ENCODE measurements at places on chromosomes 3 and 15.
A peak's percentile ranks its signal among the peaks of the same experiment; 100 is the strongest.

DNA sequence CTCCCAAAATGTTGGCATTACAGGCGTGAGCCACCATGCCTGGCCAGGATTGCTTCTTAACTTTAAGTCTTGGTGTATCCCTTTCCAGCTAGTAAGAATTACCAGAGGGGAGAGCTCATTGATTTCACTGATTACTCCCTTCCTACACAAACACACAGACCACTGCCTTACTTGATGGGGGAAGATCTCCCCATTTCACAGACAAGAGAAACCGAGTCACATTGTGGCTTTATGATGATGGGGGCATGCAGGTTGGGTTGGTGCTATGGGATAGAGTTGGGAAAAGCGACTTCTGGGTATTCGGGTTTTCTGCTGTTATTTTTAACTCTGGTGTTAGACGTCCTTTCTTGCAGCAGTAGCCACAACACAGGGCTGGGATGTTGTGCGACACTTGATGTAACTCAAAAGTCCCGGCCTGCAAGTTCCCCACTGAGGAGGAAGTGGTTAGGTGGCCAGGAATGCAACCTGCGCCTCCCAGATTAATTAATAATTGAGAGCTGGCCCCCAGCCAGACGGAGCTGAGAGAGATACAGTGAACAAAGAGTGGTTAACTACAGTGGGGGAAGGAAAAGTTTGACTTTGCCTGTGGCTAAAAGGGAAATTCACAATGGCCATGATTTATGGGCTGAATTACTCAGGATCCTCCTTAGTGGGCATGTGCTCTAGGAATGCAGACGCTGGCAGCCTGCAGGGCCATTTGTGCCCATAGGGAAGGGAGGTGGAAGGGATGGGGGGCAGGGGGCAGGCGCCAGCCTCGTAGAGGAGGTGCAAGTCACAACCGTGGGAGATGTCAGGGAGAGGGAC is 63.6 kb downstream of the SMAD6 start:
- peak; percentile 58 for DNase-seq

- DNase-seq = peak; percentile 49
Observed at GRCh38 chr15:76904461-76905012, 603 bp downstream of the SCAPER start.

DNA sequence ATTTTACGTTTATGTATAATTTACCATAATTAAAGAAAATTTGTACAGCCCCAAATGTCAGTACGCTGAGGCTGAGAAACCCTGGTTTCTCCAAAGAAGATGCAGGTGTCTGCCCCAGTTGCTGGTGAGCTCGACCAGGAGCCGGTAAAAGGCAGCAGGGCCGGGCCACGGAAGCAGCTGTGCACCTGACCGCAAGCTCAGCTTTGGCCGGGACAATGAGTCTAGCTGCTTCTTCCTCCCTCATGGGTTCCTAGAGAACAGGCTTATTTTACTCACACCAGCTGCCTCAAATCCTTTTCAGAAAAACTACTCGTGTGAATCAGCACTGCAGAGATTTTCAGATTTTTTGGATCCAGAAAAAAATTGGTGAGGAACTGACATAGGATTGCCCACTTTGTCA is 18.0 kb upstream of the ZXDC start:
- no peak for DNase-seq

GRCh38 chr3:31543375-31543774 is 10.7 kb downstream of the STT3B start:
- DNase-seq = no peak

GRCh38 chr3:193837347-193837827 is 244.4 kb downstream of the OPA1 start:
- peak; percentile 92 for DNase-seq

DNA sequence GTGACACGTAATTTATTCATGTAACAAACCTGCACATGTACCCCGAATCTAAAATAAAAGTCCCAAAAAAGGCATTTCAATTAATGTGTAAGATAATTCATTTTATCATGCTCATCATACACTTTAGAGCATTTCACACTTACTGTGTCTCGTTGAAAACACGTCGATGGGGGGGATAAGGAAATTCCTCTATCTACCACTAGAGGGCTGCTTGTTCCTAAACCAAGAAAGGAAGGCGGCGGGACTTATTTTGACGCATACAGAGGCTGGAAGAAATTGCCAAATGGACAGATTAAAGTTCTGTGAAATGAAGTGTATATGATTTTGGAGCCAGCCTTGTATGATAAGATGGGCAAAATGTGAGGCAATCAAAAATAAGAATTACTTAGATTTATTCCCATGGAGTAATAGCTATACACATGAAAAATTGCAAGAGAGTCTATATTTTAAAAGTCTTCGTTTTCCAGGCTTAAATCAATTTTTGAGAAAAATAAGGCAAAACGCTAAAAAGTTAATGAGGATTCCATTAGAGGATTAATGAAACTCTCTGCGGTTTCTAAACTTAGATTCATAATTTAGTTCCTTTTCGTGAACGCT is 346.8 kb downstream of the CNTN3 start:
- peak; percentile 51 for DNase-seq

- no peak for DNase-seq
Observed at GRCh38 chr3:176141837-176142236, 1055.4 kb downstream of the TBL1XR1 start.

- DNase-seq = no peak
Observed at GRCh38 chr3:37603722-37604121, 258.0 kb upstream of the CTDSPL start.

Measured in MCF 10A (cell line).